Stimulated activated CD8-positive, alpha-beta memory T cell treated with anti-CD3 and anti-CD28 coated beads, Interleukin-15, amount 100 ng/mL, for 24 hours (primary cell): ENCODE measurements at places on chromosomes 11 and 22.

- DNase-seq: no peak
Observed at GRCh38 chr11:62752177-62752785, 1.7 kb downstream of the ZBTB3 start.

GRCh38 chr11:118321386-118322082 lies 17.0 kb downstream of the CD3E start:
- no peak for DNase-seq

GRCh38 chr22:36350751-36351594 lies 36.8 kb downstream of the MYH9 start:
- DNase-seq: no peak

DNA sequence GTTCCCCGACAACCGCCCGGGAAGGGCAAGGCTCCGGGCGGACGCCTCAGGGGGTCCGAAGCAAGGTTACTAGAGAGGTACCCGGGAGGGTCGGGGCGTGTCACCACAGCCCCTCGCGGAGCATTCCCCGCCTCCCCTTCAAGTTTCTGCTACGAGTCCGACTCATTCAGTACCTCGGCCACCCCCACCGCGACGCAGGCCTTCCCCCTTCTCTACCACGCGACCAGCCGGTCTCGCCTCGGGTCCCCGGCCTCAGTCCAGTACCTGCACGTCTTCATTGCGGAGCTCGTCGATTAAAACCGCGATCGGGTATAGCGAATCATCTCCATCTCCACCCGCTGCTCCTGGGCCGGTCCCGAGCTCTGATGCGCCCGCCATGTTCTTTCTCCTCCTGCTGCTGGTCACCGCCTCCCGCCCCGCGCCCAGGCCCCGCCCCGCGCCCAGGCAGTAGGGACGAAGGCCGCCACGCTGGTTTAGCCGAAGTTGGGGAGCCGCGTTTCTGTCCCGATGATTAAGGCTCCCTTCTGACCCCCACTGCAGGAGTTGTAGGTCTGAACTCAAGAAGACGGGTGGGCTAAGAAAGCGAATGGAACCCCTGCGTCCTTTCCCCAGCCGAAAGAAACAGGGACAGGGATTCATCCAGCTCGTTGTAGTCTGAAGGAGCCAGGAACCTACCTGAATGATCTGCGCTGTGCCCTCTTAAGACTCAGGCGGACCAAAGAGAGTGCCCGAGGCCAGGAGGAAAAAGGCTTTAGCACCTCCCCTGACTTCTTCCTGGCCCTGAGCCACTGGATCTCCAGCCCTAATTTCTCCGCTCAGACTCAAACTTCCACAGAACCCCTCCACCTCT lies at the start of gene PPP2R1B:
Gene PPP2R1B, minus strand, starts transcription at position 406 of the 850 bp plus-strand sequence. Its CDS starts 28 bp downstream, at position 378.
- DNase-seq: peak; percentile 48

- DNase-seq: no peak
Observed at GRCh38 chr11:34680918-34681586, 60.2 kb downstream of the EHF start.

GRCh38 chr22:31604746-31605705 lies 57.0 kb downstream of the PISD start:
- DNase-seq: no peak

DNA sequence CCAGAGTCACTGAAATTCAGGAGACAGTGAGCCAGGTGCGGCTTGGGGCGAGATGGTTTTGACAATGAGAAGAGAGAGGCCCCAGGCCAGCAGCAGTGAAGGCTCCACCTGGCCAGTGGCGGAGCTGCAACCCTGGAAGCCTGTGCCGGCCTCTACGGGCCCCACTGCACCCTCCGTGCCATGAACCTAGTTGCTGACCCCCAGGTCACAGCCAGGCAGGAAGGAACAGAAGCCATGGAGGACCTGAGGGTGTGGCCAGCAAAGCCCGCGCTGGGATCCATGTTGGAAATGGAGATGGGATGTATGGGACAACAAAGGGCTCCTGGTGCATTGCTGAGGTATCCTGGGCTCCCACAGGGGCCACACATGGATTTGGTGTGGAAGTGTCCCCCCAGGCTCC lies 1528.5 kb downstream of the BRD1 start:
- DNase-seq: no peak

GRCh38 chr11:108606070-108606469 lies 12.5 kb upstream of the EXPH5 start:
- no peak for DNase-seq

DNA sequence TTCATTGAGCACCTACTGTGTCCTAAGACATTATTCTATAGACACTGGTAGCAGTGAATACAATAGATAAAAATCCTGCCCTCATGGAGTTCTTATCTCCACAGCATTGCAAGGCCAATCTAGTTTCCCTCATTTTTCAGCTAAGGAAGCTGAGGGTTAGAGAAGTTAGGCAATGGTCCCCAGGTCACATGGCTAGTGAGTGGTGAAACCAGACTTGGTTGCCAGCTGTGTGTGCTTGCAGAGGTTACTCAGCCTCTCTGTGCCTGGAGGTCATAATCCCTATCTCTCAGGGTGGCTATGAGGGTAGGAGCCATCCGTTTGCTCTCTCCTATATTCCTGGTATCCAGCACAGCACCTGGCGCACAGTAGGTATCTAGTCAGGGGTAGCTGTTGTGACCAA lies 147.7 kb upstream of the SEZ6L start:
- DNase-seq: no peak

DNA sequence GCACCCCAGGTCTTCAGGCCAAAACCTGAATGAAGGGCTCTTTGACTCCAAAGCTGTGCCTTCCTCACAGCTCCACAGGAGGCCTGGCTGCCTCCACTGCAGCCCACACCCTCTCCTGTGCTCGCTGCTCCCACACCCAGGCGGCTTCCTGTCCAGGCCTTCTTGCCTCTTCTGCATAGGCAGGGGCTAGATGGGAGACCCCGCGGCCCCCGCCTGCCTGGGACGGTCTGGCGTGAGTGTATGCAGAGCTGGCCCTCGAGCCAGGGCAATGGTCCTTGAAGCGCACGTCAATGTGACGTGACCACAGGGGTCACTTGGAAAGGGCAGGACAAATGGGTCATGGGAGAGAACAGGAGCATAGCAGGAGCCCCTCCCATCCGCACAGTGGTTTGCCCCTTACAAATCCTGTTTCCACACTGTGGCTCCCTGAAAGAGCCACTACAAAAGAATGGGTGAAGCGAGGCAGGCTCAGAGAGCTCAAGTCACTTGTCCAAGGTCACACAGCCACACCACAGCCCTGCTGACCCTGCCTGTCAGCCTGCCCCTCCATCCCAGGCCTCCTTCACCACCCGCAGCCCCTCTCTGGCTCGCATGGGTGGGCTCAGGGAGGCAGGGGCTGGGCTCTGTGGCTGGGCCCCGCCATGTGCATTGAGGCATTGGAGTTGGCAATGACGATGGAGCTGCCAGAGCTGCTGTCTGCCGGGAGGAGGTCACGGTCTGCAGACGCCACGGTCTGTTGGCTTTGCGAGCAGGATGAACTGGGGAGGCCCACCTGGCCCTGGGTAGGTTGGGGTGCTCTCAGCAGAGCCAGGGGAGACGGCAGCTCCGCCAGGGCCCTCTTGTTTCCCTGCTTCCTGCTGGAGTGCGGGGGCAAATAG lies 71.2 kb upstream of the WNT11 start:
- no peak for DNase-seq

- no peak for DNase-seq
Observed at GRCh38 chr11:43282607-43283440, 29.0 kb upstream of the API5 start.

GRCh38 chr22:49266561-49267519 lies 560.8 kb downstream of the BRD1 start:
- DNase-seq: no peak

DNA sequence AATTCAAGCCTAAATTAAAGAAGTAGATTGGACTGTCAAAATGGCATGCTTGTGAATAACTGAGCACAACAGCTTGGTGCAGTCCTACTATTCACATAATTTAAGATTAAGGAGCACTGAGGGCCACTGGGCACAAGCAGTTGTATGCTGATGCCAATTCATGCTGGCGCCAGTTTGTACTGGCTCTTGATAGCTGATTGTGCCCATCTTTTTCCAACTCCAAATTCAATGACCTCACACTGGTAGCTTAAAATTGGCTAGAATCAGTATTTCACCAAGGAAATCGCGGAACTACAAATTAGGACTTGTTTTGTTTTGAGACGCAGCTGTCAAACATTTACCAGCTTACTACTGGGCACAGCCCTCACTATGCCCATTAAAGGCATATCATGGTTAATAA lies 969.2 kb downstream of the JRKL start:
- DNase-seq: no peak

GRCh38 chr22:31212783-31213629 lies 908 bp downstream of the LIMK2 start:
- DNase-seq: no peak

- DNase-seq: no peak
Observed at GRCh38 chr11:45580399-45580798, 85.0 kb downstream of the CHST1 start.

GRCh38 chr11:13891911-13892310 lies 70.6 kb upstream of the SPON1 start:
- DNase-seq: no peak

GRCh38 chr11:130639369-130639768 lies 190.9 kb downstream of the ADAMTS15 start:
- no peak for DNase-seq

- DNase-seq: no peak
Observed at GRCh38 chr11:76270389-76270788, 64.1 kb upstream of the WNT11 start.

- no peak for DNase-seq
Observed at GRCh38 chr11:129917231-129917630, 21.9 kb upstream of the NFRKB start.

DNA sequence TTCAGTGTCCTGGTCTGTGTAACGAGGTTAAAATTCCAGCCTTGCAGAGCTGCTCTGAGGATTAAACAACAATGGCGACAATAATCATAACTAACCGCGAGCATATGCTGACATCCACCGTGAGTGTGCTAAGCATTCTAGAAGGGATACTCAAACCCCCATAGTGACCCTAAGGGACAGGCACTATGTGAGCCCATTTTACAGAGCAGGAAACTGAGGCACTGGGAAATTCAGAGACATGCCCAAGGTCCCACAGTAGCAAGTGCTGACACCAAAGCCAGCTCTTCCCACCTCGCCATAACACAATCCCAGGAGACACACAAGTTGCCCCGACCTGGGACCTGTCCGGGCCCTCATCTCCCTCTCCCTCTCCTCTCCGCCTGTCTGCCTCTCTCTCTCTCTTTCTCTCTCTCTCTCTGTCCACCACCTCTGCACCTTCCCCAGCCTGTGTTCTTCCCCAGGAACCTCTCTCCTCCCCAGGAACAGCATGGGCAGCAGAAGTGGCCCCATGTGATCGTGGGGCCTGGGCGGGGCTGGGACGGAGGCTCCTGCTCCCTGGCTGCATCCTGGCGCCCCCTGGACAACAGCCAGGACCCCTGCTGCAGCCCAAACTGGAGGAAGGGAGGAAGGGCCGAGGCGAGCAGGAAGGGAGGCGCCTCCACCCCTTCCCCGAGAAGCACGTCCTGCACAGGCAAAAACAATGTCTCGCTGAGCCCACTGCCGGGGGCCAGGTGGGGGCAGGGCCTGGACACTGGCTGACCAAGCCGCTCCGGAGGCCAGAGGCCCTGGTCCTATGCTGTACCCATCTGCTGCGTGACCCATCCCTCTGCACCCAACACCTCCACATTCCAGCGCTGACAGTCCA lies 14.8 kb upstream of the MFNG start:
- DNase-seq: no peak

DNA sequence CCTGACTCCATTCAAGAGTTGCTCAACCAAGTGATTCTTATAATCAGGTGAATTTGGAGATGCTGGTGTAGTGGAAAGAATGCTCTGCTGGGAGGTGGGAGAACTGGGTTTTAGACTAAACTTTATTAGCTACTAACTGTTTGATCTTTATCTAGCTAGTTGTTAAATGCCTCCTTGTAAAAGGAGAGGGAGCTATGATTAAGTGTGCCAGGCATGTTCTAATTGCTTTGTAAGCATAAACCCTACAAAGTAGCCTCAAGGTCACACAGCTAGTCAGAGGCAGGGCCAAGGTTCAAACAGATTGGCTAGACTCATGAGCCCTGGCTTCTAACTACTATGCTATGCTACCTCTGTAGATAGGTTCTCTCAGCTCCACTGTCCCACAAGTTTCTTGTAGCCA lies 105.5 kb downstream of the NXPE2 start:
- no peak for DNase-seq

GRCh38 chr11:104883342-104883741 lies 14.9 kb downstream of the CASP12 start:
- DNase-seq: no peak

GRCh38 chr22:41480397-41480735 lies 11.4 kb downstream of the ACO2 start:
- no peak for DNase-seq

GRCh38 chr22:42061041-42061440 lies 9.6 kb downstream of the NAGA start:
- no peak for DNase-seq

DNA sequence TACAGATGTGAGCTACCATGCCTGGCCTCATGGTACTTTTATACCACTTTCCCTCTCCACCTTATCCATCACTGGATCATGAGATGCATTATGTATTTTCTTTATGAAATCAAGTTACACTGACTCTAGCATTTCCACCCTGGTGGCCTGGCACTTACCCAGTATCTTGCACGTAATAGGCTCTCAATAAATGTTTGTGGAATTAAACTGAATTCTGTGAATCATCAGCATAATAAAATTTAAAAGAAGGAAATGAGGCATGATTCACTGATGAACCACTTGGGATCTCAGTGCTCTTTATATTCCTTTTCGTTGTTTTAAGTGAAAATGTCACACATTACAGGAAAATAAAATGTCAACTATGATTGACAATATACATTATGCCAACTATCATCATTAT lies 25.1 kb downstream of the ADM start:
- DNase-seq: no peak

GRCh38 chr11:83051760-83052671 lies 19.7 kb downstream of the RAB30 start:
- no peak for DNase-seq

DNA sequence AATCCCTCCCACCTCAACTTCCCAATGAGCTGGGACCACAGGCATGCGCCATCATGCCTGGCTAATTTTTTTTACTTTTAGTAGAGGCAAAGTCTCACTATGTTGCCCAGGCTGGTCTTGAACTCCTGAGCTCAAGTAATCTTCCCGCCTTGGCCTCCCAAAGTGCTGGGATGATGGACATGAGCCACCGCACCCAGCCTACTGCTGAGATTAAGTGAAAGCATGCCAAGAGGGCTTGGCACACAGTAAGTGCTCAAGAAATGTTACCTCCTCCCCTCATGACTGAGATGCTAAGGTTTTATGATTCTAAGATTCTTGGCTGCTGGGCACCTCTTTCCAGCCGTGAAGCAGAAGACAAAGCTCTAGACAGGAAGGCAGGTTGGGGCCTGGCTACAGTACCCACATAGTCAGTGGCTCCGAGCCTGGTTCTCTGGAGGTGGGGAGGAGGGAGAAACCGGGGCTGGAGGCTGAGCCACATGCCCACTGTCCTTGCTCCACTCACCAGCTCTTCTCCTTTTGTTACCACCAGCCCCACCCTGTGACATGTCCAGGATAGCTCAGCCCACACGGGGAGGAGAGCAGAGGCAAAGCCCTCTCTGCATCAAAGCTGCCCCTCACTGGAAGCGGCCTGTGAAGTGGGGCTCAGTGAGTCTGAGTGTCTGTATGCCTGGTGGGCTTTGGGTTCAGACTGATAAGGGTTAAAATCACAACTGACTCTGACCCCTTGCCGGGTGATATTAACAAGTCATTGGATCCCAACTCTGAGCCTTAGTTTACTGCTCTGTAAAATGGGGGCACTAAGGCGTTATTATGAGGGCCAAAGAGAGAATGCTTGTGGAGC lies 12.9 kb downstream of the ARHGEF17 start:
- DNase-seq: no peak

GRCh38 chr11:117918366-117919255 lies 10.6 kb downstream of the TMPRSS13 start:
- DNase-seq: no peak
